Pons (tissue), 1 donor: ENCODE measurements at places on chromosomes 3 and 15.

- peak; percentile 42 for DNase-seq
Measured at GRCh38 chr15:75577401-75578172, 1.5 kb downstream of the PTPN9 start.

- DNase-seq, result no peak
Measured at GRCh38 chr3:153052096-153052460, 109.9 kb upstream of the RAP2B start.

DNA sequence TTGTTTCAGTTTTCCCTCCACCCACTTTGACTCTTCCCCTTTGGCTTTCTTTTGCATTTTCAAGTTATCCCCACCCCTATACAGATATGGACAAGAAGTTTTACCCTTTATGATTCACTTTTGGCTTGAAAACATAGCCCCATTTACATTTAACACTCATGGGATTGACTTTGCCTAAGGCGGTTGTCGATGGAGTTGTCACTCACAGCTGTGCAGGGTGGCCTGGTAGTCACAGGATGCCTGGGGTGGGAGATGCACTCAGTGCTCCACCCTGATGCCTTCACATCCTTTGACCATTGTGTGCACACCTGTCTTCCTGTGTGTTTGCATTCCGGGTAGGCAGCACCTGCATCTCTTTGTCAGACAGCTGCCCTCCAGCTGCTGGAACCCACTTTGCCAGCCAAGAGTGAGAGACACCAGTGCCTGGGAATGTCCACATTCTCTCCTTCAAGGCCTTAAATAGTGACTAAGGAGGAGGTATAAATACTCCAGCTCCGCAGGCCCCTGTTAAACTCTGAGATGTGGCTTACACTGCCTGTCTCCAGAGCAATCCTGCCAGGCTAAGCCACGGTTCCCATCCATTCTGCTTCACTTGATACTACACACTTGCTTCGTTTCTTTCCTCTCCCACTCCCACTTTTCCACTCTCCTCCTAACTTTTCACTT lies 191.5 kb upstream of the SLC24A5 start:
- no peak for DNase-seq

DNA sequence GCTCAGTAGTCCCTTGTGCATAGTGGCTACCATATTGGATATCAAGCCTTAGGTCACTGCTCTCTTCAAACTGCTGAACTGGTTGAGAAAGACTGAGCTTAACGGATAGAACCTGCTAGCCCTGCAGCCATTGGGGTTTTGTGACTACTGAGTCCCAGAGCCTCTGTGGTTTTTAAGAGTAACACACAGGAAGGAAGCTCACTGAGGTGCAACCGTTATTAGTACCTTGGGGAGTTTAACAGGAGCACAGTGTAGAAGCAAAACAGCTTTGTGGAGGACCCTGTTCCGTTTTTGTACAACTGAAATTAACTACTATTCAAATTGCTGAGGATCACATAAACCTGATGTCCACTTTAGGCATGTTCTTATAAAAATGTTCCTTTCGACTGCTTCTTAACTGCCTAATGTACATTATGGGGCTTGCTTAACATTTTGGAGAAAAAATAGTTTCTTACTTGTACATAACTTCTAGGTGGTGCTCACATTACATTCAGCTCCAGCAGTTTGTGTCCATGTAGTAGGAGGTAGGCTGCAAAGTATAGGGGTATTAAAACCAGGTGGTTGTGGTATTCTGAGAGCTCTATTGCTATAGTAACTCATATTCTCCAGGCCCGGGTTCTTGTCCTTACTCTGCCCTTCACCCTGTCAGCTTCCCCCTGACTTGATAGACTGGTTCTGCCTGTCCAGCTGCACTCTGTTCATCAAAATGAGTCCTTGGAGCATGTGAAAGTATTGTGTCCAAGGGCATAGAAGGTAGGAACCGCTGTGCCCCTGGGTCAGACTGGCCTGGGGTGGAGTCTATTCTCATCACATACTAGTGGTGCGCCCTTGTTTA lies 17.3 kb downstream of the PXK start:
- DNase-seq, result no peak

GRCh38 chr3:9409981-9410854 lies 12.8 kb downstream of the SETD5 start:
- DNase-seq, result no peak

GRCh38 chr3:127915115-127915936 lies at the start of gene KBTBD12:
Gene KBTBD12, plus strand, starts transcription at chr3:127915232. Its CDS starts 7,830 bp downstream, at chr3:127923062.
- no peak for DNase-seq
